Stimulated activated CD4-positive, alpha-beta T cell treated with anti-CD3 and anti-CD28 coated beads, TNF-alpha, amount 100 ng/mL, for 4 hours (primary cell): ENCODE measurements at places on chromosomes 2 and 18.

- no peak for DNase-seq
Observed at GRCh38 chr2:134257509-134257908, 3.6 kb downstream of the MGAT5 start.

DNA sequence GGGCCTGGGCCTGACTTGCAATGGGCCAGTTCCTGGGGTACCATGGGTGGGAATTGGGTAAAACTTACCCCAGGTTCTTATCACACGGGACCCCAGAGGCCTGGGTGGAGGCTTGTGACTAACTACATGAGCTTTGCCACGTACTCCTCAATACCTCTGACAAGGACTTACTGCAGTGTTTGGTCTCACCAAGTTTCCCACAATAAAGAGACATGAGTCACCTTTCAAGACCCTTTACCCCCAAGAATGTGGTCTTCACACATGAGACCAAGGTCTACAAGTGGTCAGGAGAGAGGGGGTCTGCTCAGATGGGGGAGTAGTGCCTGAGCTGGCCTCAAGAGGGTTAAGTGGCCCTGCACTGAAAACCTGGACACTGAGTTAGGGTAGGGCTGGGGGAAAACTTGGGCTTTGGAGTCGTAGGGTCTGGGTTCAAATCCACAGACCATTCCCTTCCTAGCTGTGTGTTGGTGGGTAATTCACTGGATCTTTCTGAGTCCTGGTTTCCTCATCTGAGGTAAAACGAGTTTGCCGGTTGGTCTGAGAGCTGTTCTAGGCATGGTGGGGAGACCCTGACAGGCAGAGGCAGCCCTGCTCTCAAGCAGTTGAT is 2.0 kb upstream of the GNLY start:
- no peak for DNase-seq

DNA sequence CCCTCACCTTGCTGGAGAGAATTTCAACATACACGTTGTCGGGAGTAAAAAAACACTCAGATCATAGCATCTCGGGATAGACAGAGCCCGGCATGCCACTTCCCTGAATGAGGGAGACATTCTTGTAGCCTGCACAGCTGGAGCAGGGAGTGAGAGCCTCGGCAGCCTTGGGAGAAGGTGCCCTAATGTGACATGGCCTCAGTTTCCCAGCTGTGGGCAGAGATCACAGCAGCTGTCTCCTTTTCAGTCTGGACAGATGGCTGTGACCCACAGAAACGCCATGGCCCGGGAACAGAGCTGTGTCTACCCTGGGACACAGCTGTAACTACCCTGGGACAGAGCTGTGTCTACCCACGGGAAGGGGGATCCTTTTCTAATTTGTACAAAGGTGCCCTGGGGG is 55.9 kb downstream of the HS1BP3 start:
- no peak for DNase-seq

DNA sequence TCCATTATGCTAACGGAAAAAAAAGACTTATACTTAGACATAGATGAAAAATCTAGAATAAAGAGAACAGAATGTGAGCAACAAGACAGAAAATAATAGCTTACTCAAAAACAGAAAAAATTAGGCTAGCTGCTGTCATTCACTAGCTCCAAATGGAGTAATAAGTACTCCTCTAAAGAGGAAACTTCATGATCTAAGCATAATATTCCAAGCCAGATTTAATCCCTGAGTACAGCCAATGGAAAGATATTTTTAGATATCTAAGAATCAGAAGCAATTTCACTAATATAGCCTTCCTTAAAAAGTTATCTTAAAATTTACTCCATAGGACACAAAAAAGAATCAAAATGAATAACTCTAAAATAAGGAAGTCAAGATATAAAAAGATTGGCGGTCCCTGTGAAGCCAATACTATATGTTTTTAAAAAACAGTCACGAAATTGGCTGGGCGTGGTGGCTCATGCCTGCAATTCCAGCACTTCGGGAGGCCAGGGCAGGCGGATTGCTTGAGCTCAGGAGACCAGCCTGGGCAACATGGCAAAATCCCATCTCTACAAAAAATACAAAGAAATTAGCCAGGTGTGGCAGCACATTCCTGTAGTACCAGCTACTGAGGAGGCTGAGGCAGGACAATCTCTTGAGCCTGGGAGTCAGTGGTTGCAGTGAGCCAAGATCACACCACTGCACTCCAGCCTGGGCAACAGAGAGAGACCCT is 123.2 kb upstream of the BCL2L11 start:
- DNase-seq = no peak

GRCh38 chr2:273333-273732 is 8.6 kb downstream of the ACP1 start:
- DNase-seq = no peak

- no peak for DNase-seq
Observed at GRCh38 chr18:75228967-75229366, 18.4 kb downstream of the TSHZ1 start.

- no peak for DNase-seq
Observed at GRCh38 chr2:239086325-239087020, 238.6 kb downstream of the TWIST2 start.

DNA sequence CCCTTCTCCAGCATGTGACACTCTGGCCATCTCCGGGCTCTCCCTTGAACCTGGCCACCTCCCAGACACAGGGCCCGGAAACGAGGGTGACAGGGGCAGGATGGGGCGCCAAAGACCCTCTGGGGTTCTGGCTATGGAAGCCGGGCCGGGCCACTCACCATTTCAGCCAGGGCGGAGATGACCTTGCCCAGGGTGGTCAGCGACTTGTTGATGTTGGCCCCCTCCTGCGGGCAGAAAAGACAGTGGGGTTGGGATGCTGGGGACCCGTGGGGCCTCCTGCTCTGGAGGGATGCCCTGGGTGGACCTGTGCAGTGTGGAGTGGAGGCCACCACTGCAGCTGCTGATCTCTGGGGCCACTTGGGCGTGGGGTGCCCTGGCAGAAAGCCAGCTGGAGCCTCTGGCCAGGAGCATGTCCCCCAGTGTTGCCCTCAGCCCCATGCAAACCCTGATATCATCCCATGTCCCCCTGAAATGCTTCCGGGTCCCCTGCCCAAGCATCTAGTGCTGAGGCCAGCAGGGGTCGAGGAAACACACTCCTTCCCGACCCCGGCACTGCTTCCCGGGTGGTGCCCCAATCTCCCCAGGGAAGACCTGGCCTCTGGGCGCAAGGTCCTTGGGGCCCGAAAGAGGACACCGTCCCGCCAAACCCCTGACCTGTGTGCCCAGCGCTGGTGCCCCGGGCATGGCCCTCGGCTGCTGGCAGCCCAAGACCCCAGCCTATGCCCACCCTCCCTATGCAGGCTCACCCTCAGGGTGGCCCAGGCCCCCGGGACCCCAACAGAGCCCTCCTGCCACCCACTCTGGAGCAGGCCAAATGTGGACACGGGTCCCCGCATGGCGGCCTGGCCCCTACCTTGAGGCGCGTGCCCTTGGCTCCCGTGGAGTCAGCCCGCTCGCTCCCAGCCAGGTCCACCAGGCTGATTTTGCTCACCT is 36.9 kb downstream of the KIF1A start:
- DNase-seq = no peak

GRCh38 chr2:126995621-126996377 is 97.1 kb downstream of the TEX51 start:
- DNase-seq = no peak

DNA sequence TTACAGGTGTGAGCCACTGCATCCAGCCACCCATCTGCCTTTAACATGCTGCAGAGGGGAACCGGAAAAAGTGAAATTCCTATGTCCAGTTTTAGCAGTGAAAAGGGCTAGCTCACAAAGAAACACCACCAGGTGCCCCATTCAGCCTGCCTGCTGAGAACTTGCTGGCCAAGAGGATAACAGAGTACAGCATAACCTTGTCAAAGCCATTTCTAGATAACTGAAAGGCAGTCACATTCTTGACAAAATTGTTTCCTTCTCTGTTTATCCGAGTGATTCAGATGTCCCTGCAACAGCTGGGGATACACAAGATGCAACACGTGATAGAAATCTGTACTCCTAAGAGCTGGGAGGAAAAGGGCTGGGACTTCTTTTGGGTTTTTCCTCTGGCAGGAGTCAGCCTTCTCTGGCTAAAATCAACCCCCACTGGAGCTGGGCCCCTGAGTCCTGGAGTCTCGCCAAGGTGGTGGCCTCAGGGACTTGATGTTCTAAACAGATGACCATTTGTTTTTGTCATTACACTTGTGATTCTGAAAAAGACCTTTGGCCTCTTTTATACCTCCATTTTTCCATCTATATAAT is 505.4 kb downstream of the BCL11A start:
- no peak for DNase-seq

- DNase-seq = no peak
Observed at GRCh38 chr2:215452725-215453124, 16.9 kb upstream of the FN1 start.

DNA sequence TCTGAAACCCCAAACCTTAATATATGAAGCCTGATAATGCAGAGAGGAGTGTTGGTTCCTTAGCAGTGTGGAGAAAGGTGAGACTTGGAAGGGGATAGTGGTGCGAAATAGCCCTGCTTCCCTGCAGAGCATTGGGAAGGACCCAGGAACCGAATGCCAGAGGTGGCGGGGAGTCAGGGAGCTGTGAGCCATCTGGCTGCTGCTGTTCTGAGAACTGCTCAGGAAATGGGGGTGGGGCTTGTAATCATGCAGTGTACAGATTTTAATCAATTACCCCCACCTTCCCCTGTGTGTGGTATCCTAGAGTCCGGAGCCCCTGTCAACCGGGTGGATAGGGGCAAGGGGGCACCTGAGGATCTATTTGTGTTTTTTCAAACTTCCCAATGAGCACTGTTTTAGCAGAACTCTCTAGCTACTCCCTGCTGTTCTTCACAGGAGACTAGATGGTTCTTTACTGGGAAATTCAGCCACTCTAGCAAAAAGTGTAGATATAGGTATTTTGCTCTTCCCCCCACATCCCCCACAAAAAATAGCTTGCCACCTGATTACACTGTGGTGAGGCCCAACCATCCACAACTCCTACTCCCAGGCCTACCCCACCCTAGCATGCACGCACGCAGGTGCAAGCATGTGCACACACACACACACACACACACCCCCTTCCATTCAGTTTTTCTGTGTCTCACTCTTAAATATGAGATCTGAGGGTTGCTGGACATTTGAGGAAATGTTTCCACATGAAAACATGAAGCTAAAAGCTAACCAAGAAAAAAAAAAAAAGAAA is 30.1 kb upstream of the MBOAT2 start:
- no peak for DNase-seq

GRCh38 chr2:36403675-36404230 is 48.2 kb downstream of the CRIM1 start:
- no peak for DNase-seq

DNA sequence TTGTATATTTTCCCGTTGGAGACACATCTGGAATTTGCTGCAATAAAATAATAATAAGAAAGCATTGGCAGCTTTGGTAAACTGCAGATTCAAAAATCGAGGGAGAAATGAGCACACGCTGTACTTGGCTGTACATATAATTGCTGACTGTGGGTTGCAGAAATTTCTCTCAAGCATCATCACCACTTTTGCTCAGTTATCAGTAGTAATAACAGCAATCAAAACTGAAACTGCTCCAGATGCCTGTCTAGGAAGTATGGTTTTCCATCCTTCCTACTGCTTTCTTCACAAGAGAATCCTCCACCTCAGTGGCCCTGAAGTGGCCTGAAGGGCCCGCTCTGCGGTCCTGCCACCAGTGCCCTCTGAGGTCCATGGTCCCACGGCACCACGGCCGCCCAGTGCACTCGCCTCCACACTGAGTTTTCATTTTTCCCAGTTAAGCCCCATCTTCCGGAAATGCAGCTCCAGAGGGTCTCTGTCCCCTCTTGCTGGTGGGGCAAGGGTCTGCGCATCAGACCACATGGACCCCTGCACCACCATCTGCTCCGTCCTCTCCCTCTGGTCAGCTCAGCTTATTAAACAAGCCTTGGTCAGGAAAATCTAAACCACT is 3.9 kb downstream of the DUSP28 start:
- no peak for DNase-seq

- no peak for DNase-seq
Observed at GRCh38 chr2:100983684-100984310, 18.3 kb upstream of the RPL31 start.

- DNase-seq = peak; percentile 7
Observed at GRCh38 chr2:42492691-42493467, 903 bp downstream of the KCNG3 start.

DNA sequence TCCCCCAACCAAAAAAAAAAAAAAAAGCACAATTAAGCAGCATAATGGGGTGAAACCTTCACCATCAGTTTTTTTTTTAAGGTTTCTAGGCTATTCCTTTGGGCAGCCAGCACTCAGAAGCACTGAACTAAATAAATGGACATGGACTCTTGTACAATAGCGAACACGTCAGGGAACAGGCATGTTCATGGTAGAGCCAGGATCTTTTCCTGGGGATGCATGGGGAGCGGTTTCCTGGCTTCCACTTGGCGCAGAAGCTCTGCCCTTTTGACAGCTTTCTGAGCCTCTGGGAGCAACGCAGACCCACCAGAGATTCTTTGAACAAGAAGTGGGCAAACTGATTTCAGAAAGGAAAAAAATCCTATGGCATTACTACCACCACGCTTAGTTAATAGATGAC is 35.0 kb downstream of the ALPK2 start:
- DNase-seq = no peak

DNA sequence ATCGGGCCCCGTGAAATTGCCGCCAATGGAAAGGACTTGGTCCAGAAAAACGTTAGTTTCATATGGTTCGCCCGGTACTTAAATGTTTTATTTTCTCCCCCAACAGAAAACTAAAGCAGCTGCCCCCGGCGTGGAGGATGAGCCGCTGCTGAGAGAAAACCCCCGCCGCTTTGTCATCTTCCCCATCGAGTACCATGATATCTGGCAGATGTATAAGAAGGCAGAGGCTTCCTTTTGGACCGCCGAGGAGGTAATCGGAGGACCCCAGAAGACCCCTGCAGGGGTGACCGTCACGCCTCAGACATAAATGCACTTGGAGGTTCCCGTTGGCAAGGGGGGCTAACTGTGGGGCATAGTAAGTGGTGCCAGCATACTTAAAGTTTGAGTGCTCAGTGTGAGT is 742 bp downstream of the RRM2 start:
- DNase-seq = no peak

GRCh38 chr2:34305587-34305986 is 706.5 kb upstream of the FAM98A start:
- no peak for DNase-seq

DNA sequence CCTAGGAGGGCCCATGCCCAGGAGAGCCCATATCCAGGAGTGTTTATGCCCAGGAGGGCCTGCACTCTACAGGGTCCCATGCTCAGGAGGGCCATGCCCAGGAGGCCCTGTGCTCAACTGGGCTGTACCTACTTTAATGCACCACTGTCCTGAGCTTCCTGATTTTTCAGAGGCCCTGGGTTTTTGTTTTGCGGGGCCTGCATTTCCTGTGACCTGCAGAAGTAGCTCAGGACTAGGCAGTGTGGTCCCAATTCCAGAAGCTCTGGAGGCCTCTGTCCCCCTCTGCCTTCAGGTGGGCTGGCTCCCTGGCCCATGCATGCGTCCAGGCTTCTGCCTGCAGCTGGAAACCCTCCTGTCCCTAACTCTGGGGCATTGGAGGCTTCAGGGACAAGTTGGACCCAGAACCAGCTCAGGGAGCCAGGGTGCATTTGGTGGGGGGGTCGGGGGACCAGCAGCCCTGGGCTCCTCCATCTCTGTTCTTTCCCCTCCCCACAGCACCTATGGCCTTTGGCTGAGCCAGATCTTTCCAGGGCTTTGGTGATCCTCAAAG is 10.8 kb downstream of the GPR35 start:
- no peak for DNase-seq
